ENCODE measurements at places on chromosomes 12 and 14. TPM values are rescaled to one million over a fixed set of nuclear protein-coding genes. Genes with fewer than 3 reads are reported as not detected.

Gene SNRNP35
- total RNA-seq = 10.4 TPM

DNA sequence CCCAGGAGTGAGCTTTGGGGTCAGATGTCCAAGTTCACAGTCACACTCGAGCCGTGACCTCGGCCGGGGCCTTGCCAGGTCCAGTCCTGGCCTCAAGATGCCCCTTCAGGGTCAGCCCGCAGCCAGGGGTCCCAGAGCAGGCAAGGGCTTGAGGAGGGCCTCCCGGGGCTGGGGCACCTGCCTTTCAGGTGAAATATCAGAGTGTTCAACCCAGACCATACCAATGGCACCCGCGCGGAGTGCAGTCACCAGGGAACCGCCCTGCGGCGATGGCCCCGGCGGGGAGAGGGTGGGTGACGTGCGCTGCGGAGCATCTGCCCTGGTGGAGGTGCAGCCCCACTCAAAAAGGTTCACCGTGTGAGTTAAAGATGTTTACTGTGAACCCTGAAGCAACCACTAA, 16.9 kb downstream of the LRCOL1 start:
- ATAC-seq = peak; percentile 8

Gene PAX9
- 83.6 TPM for total RNA-seq

GRCh38 chr12:45959025-45959424, 31.3 kb downstream of the SCAF11 start:
- ATAC-seq = no peak

DNA sequence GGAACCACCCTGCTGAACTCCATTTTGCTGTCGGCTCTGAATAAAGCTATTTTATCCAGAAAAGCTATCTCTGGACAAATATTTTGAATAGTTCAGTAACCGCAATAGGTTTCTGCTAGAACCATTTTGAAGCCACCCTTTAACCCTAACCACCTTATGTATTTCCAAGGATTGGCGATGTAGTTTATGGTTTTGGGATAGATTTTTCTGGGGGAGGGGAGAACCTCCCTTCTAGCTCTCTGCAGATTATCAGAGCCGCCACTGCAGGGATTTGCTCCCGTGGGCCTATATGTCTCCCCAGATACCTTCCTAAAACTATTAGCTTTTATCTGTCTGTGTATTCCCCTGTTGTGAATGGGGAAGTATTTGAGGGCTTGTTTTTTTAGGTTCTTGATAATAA, 1.8 kb upstream of the TUBA1B start:
- ATAC-seq = no peak

DNA sequence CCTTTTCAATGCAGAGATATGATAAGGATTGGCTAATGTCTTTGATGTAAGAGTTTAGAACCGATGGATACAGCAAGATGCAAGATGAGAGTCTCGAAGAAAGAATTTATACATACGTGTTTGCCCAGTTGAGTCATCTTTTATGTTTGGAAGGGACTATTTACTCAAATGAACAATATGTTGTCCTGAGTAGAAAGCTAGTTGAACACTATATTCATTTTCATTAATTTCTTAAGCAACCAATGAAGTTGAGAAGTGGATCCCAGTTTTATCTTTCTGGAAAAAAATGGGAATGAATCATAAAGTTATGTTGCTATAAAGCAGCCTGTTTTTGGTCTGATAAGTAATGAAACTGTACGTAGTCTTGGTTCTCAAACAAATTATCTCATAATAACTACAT, 1431.7 kb upstream of the FLRT2 start:
- no peak for ATAC-seq

Gene HHIPL1
- total RNA-seq = 0.28 TPM

- no peak for ATAC-seq
These were observed 21.6 kb upstream of the HNF1A start for GRCh38 chr12:120956579-120957300.

DNA sequence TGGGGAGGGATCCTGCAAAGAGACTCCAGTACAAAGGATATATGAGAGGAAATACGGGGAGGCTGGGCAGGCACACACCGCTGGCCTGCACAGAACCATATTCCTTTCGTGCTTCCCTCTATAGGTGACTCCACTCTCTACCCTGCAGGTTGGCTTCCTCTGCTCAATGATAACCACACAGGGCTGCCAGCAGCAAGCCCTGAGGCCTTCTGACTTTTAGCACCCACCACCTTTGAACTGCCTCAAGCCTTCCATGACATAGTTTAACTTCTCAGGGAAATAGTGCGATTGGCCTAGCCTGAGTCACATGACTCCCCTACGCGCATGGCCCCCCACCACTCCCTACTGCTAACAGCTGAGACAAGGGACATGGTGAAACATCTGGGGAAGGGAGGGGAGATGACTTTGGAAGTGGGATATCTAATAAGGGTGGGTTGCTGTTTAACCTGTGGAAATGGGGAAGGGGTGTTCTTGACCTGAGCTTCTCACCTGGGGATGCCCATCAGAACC, 3.0 kb upstream of the FOXN3 start:
- no peak for ATAC-seq

Gene FLVCR2
- total RNA-seq = 7.0 TPM

GRCh38 chr12:110600254-110600653, 13.7 kb upstream of the TCTN1 start:
- peak; percentile 63 for ATAC-seq

- ATAC-seq = no peak
These were observed 138.9 kb downstream of the ACSS3 start for GRCh38 chr12:81216739-81217138.

Gene TRIM9
- total RNA-seq = 0.32 TPM

- ATAC-seq = no peak
These were observed 404.7 kb downstream of the DAD1 start for GRCh38 chr14:22184157-22184829.

GRCh38 chr12:46367351-46368029, 5.1 kb downstream of the SLC38A2 start:
- no peak for ATAC-seq

DNA sequence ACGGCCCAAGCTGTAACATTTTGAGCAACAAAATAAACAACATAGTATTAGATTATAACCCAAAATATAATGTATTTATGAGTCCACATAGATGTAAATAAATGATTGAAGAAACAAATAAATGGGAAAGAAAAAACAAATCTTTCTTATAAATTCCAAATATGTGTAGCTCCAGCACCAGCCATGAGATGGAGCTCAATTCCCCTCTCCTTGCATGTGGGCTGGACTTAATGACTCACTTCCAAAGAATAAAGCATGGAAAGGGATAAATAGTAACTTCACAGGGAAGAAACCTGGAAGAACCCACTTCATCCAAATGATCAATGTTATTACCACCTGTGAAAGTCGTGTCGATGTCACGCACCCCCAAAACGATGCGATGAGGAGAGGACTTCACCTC, 158.8 kb downstream of the RPAP3 start:
- peak; percentile 51 for ATAC-seq

DNA sequence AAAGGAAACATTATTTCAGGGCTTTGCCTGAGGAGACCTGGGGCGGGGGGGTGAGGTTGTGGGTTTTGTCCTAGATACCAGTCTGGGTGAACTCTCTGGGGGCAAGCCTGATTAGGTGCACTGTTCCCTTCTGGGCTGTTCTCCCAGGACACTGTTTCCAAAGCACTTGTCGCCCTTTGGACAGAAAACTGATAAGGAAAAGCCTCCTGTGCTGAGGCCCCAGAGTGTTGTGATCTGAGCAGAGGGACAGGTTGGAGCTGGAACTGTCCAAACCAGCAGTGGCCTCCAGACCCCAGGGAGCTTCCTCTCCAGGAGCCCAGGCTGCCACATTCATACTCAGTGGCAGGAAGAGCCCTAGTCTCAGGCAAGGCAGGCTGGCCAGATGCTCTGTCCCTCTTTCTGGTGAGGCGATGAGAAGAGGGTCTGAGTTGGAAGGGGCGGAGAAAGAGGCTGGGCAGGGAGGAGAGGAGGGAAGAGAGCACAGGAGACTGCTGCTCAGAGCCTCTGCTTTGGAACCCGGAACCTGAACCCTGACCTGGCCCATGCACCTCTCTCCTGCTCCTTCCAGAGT, 1.9 kb downstream of the GALNT16 start:
- ATAC-seq = no peak

DNA sequence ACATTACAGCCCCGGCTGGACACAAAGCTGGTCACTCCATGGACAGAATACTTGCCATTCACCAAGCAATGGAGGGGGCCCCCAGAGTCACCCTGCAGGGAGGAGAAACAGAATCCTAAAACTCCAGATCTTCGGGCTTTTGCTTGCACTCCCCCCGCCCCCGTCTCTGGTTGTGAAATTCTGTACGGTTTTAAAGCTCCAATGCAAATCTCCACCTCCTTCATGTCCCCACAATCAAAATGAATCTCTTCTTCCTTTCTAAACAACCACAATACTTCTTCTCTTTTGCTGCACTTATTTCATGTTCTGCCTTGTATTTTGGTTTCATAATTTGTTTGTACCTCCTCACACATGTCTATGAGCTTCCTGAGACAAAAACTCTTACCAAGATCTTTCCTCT, 5.8 kb upstream of the BIN2 start:
- ATAC-seq = no peak

Gene TOMM20L
- not detected for total RNA-seq

GRCh38 chr12:104166465-104166864, 28.5 kb upstream of the NFYB start:
- no peak for ATAC-seq

DNA sequence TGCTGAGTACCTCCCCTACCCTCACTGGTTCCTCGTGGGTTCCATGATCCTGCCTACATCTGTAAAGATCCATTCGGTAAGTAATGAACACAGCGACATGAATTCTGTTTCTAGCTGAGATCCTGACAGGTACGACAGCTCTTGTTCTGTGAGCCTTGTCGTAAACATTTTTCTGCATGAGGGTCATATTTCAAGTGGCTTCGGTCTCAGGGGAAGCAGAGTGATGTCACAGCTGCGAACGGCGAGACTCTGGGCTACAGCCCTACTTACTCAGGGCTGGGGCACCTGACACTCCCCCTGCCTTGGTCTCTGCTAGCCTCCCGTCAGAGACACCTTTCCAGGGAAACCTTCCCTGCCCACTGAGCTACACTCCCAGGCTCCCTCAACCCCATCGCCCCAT, 85.8 kb downstream of the RBM19 start:
- ATAC-seq = no peak

DNA sequence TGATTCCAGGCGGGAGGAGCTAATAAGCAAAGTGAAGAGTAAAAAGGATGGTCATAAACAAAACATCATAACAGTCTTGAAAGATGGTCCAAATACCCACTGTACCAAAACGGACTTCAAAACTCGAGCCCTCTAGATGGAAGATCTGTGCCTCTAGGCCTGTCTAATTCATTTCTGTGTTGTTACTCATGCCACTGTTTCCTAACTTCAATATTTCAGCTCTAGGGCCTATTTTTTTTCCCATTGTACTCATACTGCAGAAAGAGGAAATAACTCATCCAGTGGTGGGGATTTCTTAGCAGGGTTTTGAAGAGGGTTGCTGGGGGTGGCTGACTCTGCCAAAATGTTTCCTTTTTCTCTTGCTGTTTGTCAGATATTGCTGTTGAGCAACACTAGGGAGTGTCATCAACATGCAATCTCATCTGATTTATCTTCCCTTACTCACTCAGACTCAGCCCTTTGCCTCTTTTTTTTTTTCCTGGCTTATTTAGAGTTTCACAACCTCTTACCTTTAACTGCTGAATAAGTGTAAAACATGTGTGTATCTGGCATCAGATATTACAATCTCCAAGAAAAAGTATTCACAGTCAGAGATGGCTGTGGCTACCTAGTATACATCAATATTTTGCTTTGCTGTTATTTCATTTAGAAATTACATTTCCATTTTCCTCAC, 189.6 kb downstream of the DUSP6 start:
- peak; percentile 95 for ATAC-seq

Gene TAS2R43
- 0.84 TPM for total RNA-seq

DNA sequence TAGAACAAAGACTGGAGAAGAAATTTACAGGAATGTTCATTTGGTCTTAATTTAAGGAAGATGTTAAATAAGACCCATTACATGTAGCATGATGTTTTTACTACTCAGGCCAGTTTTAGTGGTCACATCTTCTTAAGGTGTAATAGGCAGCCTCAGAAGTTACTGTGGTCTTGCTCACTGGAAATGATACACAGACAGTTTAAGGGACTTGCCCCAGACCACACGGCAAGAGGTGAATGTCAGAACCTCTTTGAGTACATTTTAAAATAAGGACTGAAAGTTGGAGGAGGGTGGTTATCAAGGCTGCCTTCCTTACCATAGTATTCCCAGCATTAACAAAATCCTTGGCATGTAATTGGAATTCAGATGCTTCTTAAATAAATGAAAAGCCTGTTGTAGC, 37.9 kb downstream of the LRRK2 start:
- no peak for ATAC-seq

Gene MYL2
- 1.7 TPM for total RNA-seq

DNA sequence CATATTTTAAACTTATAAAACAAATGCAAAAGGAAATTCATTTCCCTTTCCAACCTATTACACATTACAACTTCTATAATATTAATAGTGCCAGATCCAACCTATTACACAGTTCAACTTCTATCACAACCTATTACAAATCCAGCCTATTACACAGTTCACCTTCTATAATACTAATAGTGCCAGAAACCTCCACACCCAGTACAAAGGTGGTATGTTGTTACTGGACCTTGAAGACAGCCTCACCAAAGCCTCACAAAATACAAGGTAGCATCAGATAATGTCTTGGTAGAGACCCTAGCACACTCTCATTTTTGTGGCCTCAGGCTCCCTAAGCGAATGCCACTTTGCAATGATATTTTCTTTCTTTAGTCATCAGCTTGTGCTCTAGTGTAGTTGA, 68.7 kb upstream of the PELI2 start:
- ATAC-seq = no peak

Gene ZNF10
- total RNA-seq = 2.4 TPM

Gene SLC8A3
- 0.08 TPM for total RNA-seq

Gene HVCN1
- total RNA-seq = 1.3 TPM

Gene PLBD1
- 56.5 TPM for total RNA-seq

Gene CLEC4C
- total RNA-seq = not detected

DNA sequence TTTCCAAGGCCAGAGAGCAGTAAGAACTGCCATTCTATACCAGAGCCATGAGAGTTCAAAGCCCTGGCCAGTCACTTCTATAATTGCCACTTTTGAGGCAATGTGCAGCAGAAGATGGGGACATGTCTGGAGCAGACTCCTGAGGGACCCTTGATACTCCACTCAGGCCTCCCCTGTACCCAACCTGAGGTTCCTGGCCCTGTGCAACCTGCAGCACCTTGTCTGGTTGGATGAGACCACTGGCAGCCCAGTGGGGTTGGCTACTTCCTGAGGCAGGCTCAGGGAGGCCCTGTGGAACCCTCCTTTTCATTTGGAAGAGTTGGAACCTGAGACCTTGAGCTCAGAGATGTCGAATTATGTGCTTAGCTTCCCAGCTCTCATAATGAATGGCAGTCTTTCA, 54.4 kb downstream of the GALNT16 start:
- ATAC-seq = no peak

DNA sequence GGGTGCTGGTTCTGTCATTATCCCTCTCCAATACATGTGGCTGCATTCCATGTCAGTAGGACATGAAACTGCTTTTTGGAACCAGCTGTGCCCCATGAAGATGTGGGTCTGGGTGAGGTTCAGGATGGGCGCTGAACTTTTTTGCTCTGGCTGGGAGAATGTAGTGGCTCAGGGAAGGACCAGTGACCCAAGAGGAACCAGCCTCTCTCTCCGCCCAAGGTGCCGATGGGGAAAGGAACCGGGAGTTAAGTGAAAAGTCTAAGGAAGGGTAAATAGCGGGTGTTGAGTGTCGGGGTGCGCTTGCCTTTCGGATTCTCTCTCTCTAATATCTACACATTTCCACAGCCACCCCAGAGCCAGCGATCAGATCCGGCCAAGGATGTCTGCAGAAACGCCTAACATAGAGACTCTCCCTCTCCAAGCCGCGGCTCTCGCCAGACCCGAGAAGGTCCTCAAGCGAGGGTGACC, 7.8 kb downstream of the ARHGEF25 start:
- no peak for ATAC-seq

Gene SMIM41
- total RNA-seq = not detected
